ENCODE measurements at places on chromosomes 11 and 22.

GRCh38 chr11:5507177-5507932 is 2.4 kb downstream of the UBQLN3 start:
- DNase-seq = no peak

GRCh38 chr22:32050678-32051515 is 7.8 kb downstream of the SLC5A1 start:
- peak; percentile 76 for DNase-seq

GRCh38 chr11:21650961-21651360 is 541.9 kb upstream of the ANO5 start:
- DNase-seq = no peak

- peak; percentile 54 for DNase-seq
Measured at GRCh38 chr11:33915526-33915925, 23.6 kb upstream of the LMO2 start.

- DNase-seq = peak; percentile 53
Measured at GRCh38 chr11:66076561-66076960, 6.5 kb downstream of the PACS1 start.

GRCh38 chr11:35559949-35560348 is 34.5 kb upstream of the PAMR1 start:
- DNase-seq = no peak

- DNase-seq = no peak
Measured at GRCh38 chr11:2287091-2287490, 14.6 kb downstream of the C11orf21 start.

GRCh38 chr11:107018219-107018901 is at the start of gene GUCY1A2:
Gene GUCY1A2, minus strand, starts transcription at chr11:107018476. Its CDS starts 421 bp downstream, at chr11:107018055.
- peak; percentile 59 for DNase-seq

DNA sequence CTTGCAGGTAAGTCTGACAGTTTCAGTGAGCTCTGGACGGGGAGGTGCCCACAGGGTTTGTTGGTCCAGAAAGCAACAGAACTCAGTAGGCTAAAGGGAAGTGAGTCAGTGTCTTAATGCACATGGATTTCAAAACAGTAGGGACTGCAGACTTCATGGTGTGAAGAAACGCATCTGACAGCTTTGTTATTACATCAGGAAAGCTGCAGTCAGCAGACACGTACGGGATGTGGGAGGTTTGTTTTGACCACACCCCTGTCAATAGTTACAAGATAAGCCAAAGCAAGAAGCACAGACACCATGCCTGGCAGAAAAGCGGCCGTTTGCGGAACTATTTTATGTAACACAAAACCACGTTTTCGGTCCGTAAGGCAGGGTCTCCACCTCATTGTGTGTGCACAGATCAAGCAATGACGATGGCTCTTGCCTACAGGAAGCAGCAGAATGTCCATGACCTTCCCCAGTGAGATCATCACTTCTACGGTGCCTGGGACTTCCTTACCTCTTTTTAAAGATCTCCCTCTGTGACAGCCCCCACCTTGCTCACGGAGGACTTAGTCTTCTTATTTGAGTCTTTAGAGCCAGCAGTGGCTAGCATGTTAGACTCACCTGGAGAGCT is 58.2 kb upstream of the FTH1 start:
- DNase-seq = peak; percentile 67

DNA sequence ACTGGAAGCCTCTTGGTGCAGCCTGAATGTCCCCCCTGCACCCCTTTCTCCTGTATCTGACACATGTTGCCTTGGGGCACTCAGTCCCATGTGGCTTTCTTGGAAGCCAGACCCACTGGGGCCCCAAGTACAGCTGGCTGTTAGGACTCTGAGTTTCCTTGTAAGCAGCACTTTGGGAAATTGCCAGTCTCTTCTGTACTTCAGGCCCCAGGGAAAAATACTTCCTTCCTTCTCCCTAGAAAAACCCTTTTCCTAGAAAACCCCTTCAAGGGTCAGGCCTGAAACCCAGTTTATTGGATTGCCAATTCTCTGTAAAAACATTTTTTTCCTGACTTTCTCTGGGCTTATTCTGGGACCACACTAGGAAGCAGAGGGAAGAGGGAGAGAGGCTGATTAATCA is 360.3 kb downstream of the TENM4 start:
- no peak for DNase-seq

DNA sequence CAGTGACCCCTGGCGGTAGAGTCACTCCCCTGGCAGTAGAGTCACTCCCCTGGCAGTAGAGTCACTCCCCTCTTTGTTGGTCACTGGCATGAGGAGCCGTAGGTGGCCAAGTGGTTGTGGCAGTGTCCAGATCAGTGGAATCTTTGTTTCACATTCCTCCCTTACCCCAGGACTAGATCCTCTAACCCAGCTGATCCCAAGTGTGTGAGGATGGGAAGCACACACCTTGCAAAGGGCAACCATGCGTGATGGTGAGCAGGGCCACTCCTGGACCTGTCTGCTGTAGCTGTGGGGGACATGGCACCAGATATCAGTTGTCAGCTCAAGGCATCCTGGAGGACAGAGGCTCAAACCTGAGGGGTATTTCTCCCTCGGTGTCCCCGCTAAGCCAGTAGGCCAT is 37.8 kb downstream of the OSBP2 start:
- DNase-seq = no peak

DNA sequence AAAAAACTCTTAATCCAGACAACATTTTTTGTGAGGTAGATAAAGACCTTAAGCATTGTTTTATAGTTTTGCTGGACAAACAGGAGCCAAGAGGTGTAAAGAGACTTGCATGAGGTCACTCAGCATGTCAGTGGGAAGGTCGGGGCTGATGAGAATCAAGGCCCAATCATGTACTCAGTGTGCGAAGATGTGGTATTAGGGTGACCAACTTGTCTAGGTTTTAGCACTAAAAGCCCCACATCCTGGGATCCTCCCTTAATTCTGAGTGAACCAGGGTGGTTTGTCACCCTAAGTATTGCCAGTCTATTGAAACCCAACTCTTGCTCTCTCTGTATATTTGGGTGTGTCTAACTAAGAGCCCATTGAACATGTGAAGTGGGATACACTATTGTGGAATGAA is 19.5 kb upstream of the SORL1-AS1 start:
- no peak for DNase-seq

GRCh38 chr11:60703374-60703773 is 4.0 kb downstream of the MS4A8 start:
- no peak for DNase-seq

DNA sequence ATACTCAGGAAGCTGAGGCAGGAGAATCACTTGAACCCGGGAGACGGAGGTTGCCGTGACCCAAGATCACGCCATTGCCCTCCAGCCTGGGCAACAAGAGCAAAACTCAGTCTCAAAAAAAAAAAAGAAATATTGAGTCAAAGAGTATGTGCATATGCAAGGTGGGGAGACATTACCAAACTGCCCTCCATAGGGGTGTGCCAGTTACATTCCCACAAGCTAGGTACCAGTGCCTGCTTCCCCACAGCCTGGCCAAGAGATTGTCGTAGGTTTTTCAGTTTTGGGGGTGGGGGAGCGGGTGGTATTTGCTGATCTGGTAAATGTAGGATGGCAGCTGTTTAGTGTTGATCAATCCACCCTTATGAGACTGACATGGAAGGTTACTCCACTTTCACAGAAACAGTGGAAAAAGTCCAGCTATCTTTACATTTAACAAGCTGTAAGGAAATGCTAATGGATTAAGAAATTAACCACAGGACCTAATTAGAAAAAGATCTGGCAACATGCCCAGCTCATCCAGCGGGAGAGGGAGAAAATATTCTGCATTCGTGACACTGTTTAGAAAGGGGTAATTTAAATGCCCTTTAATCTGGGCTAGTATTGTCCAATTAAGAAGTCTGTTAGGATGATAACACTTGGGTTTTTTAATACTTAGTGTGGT is 89.4 kb downstream of the PACS1 start:
- peak; percentile 38 for DNase-seq

- no peak for DNase-seq
Measured at GRCh38 chr11:26149585-26149984, 182.3 kb upstream of the ANO3 start.

DNA sequence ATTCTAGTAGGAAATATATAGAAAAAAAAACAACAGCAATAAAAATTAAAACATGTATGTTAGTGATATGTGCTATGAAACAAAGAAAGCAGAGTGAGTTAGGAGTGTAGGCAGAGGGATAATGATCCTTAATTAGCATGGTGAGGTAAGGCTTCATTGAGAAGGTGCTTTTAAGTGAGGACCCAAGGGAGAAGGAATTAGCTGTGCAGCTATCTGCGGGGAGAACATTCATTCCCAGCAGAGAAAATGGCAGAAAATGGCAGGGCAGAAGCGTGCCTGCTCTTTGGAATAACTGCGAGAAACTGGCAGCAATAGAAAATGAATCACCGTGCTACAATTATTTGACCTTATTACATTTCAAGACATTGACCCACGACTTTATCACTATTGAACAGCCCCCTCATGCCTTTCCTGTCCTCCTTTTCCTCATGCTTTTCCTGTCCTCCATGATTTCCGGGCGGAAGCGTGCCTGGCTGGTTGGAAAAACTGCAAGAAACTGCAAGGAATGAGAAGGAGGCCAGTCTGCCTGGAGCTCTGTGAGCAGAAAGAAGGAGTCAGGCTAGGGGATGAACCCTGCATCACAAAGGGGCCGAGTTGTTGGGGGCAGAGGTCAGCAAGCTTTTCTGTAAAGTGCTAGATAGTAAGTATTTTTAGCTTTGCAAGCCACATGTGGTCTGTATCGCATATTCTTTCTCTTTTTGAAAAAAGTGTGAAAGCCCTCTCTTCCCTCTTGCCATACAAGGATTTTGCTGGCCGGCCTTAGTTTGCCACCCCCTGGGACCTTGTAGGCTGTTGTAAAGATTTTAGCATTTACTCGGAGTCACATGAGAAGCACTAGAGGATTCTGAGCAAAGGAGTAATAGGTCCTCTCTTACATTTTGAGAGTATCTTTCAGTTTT is 37.1 kb upstream of the SWAP70 start:
- DNase-seq = no peak

DNA sequence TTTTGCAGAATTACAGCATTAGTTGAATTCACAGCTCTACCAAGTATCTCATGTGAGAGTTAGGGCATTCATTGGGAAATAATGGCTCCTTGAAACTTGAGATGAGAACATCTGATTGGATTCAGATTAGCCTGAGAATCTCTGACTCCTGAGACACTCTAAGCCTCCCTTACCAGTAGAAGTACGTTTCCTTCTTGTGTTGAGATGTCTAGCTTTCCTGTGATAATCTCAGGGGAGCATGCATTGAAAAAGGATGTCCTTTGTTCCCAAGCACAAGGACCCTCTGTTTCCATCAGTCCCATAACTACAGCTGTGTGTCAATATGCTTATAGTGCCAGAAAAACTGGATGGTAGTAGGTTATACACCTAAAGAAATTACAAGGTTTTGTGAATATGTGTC is 35.2 kb upstream of the RDX start:
- DNase-seq = no peak

GRCh38 chr22:47260551-47260950 is 498.1 kb downstream of the TBC1D22A start:
- DNase-seq = no peak

DNA sequence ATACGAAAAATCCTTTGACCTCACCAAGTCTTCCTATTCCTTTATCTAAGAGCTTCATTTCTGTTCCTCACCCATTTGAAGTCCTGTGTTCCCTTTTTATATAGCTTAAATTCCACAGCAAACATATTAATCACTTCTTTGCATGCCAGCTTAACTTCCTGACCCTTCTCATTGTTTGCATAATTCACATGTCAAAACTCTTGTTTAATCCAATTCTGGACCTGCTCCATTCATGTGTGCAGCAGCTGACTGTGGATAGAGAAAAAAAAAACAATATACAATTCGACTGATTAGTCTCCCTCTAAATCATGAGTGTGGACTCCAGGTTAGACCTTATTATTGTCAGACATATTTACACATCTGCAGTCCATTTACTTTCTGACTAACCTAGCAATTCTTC is 991.2 kb upstream of the TENM4 start:
- DNase-seq = no peak

GRCh38 chr11:110409174-110409573 is 20.6 kb upstream of the FDX1 start:
- no peak for DNase-seq

GRCh38 chr11:61491736-61492395 is 16.7 kb upstream of the LRRC10B start:
- DNase-seq = no peak

DNA sequence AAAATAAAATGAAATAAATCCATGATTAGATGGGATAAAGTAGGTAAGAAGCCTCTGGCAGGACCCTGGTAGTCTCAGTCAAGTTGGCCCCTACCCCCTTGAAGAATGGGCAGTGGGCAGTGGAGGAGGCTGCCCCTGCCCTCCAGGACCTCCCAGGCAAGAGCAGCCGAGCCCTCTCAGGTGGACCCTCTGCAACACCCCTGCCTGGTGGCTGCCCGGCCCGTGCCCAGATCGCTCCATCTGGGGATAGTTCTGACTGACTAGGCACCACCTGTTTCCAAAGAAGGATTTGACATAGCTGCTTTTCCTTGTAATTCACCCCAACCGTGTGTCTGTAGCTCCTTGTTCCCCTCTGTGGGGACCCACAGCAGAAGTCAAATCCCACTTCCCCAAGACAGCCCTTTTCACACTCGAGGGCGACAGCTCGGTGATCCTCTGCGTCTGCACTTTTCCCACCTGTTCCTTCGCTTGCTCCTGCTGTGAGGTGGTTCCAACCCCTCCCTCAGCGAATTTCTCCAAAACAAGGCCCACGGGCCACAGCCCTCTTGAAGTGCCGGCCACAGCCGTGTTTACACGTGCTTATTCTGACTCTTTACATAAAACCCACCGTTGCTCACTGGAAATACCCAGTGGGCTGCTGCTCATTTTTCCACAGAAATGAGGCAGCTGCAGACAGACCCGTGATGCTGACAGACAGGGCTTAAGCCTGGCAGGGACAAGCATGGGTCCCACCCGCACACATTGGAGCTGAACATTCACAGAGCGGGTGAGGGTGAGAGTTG is 5.5 kb upstream of the TMPRSS13 start:
- no peak for DNase-seq

Data from fibroblast of skin of right biceps (primary cell).